ENCODE measurements at places on chromosomes 5 and 9.

DNA sequence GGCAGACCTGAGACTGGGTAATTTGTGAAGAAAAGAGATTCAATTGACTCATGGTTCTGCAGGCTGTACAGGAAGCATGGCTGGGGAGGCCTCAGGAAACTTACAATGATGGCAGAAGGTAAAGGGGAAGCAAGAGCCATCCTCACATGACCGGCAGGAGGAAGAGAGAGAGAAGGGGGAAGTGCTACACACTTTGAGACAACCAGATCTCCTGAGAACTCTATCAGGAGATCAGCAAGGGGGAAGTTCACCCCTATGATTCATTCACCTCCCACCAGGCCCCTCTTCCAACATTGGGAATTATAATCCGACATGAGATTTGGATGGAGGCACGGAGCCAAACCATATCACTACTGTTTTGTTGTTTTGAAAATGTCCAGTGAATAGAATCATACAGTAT is 110.2 kb downstream of the DAPK1 start:
- DNase-seq: no peak

- DNase-seq: no peak
These were observed 206.1 kb upstream of the ZNF608 start for GRCh38 chr5:124952566-124952965.

- DNase-seq: peak; percentile 39
These were observed 118.7 kb upstream of the ATP10B start for GRCh38 chr5:160970605-160971191.

GRCh38 chr5:44565902-44566301 is 176.7 kb upstream of the FGF10 start:
- DNase-seq: peak; percentile 11

DNA sequence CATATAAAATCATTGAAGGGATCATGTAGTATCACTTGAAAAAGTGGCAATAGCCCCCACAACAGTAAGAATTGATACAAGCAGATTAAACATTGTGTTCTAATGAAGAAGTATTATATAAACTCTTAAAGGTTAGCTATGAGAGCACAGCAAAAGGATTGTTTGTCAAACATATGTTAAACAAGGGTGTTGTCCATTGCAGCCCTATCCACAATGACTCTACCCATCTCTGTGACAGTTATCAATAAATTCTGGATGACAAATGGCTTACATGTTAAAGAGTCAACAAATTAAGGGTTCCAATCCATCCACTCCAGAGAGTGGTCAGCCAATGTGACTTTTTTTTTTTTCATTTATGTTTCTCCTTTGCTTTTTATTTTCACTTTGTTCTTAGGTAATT is 238.7 kb downstream of the SEMA5A start:
- no peak for DNase-seq

GRCh38 chr5:163094492-163095180 is 342.8 kb upstream of the CCNG1 start:
- DNase-seq: no peak

DNA sequence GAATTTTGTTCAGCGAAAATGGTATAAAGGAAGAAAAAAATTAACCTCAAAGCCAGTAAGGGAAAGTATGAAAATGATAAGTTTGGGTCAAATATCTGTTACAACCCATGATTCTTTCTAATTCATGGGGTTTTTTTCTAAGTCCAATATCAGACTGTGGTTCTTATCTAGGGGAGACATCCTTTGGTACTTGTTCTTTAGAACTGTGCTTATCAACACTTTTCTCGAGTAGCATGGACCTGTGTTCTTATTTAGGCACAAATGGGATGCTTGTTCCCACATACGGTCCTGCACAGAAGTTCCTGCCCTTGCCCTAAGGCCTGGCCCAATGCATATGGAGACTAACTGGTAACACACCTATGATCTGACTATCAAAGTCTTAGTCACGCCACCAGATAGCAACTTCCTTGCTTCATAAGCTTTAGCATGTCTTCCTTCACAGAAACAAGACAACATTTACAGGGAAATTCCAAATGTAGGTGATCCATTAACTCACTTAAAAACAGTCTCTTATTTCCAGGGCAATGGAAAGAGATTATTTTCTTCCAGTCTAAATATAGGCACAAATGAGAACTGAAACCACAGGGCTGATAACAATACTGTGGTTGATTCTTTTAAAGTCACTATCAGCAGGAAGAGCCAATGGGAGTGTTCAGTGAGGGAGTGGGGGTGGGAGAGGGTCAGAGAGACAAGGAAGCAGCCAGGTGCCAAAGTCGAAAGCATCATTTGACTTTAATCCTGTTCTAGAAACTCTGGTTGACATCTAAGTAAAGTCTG is 268.8 kb upstream of the ANKRD55 start:
- no peak for DNase-seq

DNA sequence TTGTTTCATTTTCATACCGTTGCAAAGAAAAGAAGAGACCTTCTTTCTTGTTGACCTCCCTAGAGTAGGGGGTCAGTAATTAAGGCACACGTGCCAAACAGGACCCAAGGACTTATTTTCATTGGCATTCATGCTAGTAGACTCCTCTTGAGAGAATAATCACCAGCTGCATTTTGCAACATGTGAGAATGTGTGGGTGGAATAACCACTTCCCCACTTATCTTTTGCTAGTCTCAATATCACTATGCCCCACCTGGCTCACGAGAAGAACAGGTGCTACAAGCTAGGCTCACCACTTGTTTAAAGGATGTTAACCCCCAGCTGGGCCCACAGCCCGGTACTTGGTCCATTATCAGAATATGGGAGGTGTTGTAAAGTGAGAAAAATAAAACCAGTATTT is 460.7 kb upstream of the MEF2C start:
- peak; percentile 13 for DNase-seq

- no peak for DNase-seq
These were observed 8.9 kb upstream of the FOXB2 start for GRCh38 chr9:77010527-77010926.

DNA sequence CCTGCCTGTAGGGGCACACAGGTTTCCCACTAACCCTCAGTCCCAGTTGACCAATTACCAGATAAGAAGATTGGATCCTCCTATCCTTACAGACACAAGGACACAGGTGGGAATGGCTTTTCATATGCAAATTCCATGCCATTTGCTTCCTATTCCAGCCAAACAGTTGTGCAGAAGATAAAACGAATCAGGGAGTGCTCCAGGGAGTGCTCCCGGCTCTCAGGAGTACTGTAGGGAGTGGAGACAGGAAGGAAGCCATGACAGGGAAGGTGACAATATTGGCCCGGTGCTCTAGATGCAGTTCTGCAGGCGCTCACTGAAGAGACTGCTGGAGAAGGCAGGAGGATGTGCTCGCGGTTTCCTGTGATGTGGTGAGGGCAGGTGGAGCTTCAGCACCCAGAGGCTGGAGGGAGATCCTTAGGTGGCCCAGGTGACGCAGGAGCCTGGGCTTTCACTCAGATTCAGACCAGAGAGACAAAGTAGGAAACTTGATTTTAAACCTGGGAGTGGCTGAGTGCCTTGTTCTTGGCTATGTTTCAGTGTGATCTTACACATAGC is 260.0 kb downstream of the AUH start:
- DNase-seq: no peak

GRCh38 chr5:178801021-178801420 is 58.7 kb upstream of the ZNF354B start:
- DNase-seq: no peak

DNA sequence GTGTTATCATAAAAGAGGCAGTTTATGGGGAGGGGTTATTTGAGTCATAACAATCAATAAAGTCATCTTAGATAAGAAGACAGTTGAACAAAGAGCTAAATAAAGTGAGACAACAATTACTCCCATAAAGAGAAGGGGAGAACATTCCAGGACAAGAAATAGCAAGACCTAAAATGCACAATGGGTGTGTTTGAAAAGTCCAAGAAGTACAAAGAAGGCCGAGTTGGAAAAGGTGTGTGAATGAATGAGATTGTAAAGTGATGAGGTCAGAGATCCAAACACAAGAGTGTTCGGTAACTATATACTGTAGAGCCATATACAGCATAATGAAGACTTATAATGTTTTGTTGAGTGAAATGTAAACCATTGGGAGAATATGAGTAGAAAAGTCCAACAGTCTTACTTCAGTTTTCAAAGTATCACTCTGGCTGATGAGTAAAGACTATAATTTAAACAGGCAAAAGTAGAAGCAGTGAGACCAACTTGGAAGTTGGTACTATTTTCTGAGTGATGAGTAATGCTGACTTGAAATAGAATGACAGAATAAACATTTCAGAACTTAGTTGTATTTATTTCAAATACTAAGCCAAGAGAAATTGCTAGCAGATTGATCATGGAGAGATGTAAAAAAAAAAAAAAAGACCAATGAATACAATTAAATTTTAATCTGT is 868.7 kb upstream of the CDH9 start:
- peak; percentile 86 for DNase-seq

GRCh38 chr5:138354926-138355378 is 2.5 kb downstream of the KDM3B start:
- peak; percentile 89 for DNase-seq

- no peak for DNase-seq
These were observed 398.0 kb downstream of the PSAT1 start for GRCh38 chr9:78694974-78695373.

- DNase-seq: peak; percentile 65
These were observed 264.0 kb downstream of the EPB41L4A start for GRCh38 chr5:112154940-112155686.

DNA sequence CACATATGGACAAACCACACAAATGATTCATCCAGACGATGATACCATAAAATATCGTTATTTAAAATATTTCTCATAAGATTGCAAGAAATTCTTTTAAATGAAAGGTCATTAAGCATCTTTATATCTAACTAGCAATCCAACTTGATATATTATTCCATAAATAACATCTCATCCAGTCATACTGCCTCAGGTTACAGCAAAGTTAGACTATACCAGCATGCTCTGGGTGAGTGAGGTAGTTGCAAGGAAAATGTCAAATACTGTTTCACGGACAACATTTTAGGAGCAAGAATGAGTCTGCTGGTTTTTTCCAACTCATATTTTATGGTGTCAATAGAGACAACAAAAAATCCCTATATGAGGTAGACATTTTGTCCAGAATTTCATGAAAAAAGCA is 200.9 kb upstream of the TRPM3 start:
- DNase-seq: no peak

DNA sequence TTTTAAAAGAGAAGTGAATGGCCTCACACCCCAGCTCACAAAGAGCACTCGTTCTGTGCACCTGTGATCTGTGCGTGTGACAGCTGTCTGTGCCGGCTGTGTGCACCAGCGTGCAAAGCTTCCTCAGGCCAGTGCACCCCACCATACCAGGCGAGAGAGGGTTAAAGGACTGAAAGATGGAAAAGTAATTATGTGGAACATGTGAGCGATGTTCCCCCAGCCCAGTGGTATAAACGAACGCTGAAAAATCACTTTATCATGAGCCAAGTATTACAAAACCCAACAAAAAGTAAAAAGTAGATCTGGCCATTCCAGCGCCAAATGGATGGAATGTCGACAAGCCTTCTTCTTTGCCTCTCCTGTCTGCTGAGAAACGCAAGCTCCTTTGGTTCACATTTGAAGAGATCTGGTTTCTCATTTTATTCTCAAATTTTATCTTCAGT is 53.7 kb downstream of the IPPK start:
- DNase-seq: no peak

DNA sequence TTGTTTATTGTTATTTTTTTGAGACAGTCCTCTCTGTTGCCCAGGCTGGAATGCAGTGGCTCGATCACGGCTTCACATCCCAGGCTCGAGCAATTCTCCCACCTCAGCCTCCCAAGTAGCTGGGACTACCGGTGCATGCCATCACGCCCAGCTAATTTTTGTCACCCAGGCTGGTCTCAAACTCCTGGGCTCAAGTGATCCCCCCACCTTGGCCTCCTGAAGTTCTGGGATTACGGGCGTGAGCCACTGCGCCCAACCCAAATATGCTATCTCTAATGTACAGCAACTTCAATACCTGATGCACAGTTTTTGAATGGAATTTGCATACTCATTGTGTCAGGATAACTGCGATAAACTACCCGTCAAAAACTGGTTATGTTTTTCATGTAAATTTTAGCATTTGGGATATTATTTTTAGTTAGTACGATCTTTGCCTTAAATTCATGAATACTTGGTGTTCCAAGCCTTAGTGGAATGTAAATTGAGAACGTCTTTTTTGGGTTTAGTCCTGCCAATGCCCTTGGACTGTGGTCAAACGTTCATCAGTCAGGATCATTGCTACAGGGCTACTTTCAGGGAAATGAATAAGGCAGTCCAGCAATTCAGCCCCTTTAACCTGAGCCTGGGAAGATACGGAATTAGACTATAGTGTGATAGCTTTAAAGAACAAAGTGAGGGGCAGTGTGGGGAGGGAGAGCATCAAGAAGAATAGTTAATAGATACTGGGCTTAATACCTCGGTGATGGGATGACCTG is 4.4 kb downstream of the UGCG start:
- no peak for DNase-seq

GRCh38 chr9:121447321-121447834 is 52.3 kb downstream of the GGTA1 start:
- no peak for DNase-seq

DNA sequence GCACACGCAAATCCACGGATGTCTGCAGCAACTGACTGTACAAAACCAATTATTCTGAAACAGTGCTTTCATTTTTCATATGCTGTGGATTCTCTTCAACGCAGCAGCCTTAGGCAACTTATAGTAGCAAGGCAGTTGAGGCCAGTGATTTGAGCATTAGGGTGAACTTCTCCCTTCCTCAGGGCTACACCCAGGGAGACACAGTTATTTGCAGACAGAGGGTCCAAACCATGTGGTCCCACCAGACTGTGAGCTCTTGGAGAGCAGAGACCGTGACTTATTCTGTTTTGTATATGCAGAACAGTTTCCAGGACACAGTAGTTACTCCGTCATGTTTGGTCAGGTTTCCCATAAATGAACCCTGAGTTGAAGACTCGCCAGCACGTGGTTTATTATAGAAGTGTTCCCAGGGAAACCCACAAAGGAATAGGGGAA is 19.0 kb upstream of the WHRN start:
- no peak for DNase-seq

DNA sequence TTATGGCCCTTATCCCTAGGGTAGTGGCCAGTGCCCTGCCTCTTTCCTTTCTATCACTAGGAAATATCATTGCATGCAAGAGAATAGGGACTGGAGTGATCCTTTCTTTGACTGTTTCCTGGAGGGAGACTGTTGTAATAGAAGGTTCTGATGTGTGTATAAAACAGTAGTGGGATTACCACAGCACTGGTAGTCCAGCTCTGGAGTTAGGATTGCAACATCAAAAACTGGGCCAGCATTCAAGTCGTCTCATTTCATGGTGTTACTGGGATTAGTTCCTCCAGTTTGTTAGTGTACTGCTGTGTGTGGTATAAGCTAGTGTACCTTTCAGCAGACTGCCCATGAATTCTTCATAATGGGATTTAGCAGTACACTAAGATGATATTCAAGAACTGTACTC is 45.8 kb downstream of the KIAA1958 start:
- DNase-seq: peak; percentile 46

GRCh38 chr5:111383288-111383970 is 128.9 kb downstream of the STARD4 start:
- DNase-seq: no peak

DNA sequence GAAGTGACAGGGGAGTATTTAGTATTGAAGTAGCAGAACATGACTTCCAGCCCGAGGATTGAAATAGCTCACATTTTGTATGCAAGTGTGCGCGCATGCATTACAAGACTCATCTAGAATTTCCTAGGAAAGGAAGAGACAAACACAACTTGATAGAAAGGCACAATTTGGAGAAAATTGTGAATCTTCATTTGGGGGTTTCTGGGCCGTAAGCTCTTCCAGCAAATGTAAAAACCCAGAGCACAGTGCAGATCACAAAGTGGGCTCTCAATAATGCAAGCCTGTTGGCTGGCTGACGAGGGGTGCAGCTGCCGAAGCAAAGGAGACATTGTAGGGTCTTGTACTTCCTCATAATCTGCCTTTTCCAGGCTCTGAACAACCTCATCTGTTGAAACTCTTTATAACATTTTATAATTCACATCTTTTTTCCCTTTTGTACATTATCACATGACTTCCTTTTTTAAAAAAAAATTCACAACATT is 109.0 kb downstream of the BAAT start:
- DNase-seq: no peak

Data from epithelial cell of esophagus (primary cell).